ENCODE measurements at places on chromosomes 1 and 21. TPM values are rescaled to one million over a fixed set of nuclear protein-coding genes. Genes with fewer than 3 reads are reported as not detected.
A peak's percentile ranks its signal among the peaks of the same experiment; 100 is the strongest.

The RNASEL gene
- 5.8 TPM for total RNA-seq

The OR2W3 gene
- total RNA-seq: 1.0 TPM

The EPB41 gene
- total RNA-seq: 40.7 TPM

The TIE1 gene
- total RNA-seq: 6.5 TPM

The LRRN2 gene
- total RNA-seq: 7.6 TPM

The CMPK1 gene
- 74.7 TPM for total RNA-seq

The LCK gene
- total RNA-seq: 10.3 TPM

The PRAMEF33 gene
- total RNA-seq: not detected

The RXFP4 gene
- total RNA-seq: not detected

The AMPD1 gene
- total RNA-seq: 0.07 TPM

The BMP8A gene
- 1.7 TPM for total RNA-seq

The SPTA1 gene
- not detected for total RNA-seq

The FCRLA gene
- total RNA-seq: 0.88 TPM

GRCh38 chr1:180927841-180928240, 15.1 kb downstream of the KIAA1614 start:
- DNase-seq: no peak

- DNase-seq: no peak
Observed at GRCh38 chr1:39901714-39902459, at the start of gene MYCL. Gene MYCL (minus strand): TSS chr1:39901917. CDS start chr1:39901434, 483 bp downstream.

GRCh38 chr1:10727751-10728232, 68.7 kb downstream of the CASZ1 start:
- no peak for DNase-seq

GRCh38 chr1:160363951-160364735, 2.7 kb upstream of the NHLH1 start:
- DNase-seq: no peak

DNA sequence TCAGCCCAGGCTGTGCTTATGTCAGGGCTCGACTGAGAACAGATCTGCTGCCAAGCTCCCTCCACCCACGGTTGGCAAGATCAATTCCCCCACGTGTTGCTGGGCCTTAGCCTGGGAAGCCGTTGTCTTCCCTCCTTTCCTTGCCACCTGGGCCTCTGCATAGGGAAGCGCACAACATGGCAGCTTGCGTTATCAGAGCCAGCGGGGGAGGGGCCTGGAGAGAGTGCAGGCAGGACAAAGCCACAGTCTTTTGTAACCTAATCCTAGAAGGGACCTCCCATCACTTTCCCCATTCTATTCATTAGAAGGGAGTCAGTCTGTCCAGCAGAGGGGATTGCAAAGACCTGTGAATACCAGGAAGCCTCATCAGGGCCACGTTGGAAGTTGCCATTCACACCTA, 17.0 kb upstream of the IGSF21 start:
- DNase-seq: no peak

GRCh38 chr1:203769505-203770343, 4.7 kb downstream of the LAX1 start:
- DNase-seq: peak; percentile 88

DNA sequence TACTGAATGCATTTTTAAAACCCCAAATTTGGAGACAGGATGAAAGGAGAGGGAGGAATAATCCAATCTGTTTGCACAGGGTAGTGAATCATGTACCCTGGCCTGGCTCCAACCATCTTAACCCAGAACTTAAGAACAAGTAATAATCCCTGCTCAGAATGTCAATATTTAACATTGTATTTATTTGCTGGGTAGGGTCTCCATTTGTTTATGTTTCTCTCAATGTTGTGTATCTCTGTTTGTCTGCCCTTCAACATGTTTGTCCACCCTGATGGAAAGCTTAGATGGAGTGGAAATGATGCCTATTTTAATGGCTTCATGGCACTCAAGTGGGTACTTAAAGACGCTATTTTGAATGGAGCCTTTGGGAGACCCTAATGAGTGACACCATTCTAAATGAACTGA, 54.4 kb upstream of the CDC42BPA start:
- no peak for DNase-seq

- DNase-seq: no peak
Observed at GRCh38 chr1:77900687-77901293, 12.4 kb downstream of the NEXN start.

GRCh38 chr1:2445162-2445822, 30.8 kb upstream of the PLCH2 start:
- no peak for DNase-seq

GRCh38 chr1:24776821-24777220, 31.6 kb downstream of the CLIC4 start:
- DNase-seq: no peak

GRCh38 chr1:95311014-95311413, 77.0 kb downstream of the RWDD3 start:
- DNase-seq: peak; percentile 19

- DNase-seq: no peak
Observed at GRCh38 chr1:184416481-184416880, 29.7 kb downstream of the C1orf21 start.

- DNase-seq: no peak
Observed at GRCh38 chr1:44821240-44821715, 13.0 kb downstream of the BTBD19 start.

GRCh38 chr1:62590255-62590969, 6.9 kb upstream of the ANGPTL3 start:
- DNase-seq: no peak

DNA sequence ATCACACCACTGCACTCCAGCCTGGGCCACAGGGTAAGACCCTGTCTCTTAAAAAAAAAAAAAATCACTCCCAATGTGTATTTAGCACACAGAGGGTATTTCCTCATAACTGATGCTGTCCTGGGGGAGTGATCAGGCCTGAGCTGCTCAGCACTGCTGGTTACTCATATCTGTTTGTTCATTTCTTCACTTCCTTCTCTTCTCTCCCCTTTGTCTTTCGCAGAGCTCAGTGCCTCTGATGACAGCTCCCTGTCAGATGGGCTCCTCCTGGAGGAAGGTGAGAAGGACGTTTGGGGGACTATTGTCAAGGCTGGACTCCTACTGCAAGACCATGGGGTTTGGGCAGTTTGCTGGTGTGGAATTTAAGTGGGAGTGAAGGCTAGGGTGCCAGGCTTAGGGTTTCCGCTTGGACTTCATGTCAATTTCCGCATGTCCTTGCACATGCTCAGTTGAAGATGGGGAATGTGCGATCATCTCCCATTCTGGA, 13.0 kb downstream of the INAVA start:
- no peak for DNase-seq

GRCh38 chr21:25375675-25376074, 231.6 kb downstream of the MRPL39 start:
- DNase-seq: no peak

Data from kidney epithelial cell (primary cell).